Cerebellar cortex (tissue), 1 donor: ENCODE measurements at places on chromosomes 7 and 10.

GRCh38 chr10:88733215-88733614 lies 26.6 kb upstream of the LIPN start:
- DNase-seq, result no peak

DNA sequence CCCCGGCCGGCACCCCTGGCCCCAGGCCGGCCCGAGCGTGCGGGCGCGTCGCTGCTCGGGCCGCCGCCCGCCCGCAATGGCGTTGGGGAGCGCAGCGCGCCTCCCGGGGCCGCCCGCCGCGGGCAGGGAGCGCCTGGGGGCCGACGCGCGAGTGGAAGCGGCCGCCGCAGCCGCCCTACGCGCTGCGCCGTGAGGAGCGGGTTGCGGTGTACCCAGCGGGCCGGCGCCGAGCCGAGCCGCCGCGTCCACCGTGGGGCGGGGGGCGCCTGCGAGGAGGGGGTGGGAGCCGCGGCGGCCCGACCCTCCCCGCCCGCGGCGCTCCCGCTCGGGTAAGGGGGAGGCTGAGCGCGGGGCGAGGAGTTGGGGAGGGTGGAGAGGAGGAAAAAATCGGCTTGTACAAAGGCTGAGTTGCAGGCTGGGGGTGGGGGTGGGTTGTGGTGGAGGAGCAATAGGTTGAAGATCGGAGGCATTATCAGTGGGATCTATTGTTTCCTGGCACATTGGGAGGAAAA lies 473 bp downstream of the PPP1R9A start:
- DNase-seq, result no peak

DNA sequence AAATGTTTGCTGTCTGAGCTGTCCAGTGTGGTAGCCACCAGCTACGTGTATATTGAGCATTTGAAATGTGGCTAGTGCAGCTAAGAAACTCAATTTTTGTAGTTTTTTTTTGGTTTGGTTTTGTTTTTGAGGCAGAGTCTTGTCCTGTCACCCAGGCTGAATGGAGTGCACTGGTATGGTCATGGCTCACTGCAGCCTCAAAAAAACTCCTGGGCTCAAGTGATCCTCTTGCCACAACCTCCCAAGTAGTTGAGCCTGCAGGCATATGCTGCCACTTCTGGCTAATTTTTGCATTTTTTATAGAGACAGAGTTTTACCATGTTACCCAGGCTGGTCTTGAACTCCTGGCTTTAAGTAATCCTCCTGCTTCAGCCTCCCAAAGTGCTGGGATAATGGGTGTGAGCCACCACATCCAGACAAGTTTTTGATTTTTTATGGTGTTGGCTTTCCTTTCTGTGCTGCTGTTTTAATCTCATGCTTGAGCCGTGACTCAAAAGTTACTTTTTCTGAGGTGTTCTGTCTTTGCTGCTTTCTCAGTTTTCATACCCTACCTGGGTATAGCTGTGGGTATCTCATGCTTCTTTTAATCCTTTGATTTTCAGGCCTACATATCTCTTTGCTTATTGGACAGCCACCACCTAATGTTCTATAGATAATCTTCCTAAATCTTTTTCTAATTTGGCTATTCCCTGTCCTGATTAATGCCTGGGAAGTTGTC lies 16.0 kb downstream of the WAC start:
- DNase-seq, result no peak

- peak; percentile 5 for DNase-seq
These were observed 206.5 kb upstream of the PRKCQ start for GRCh38 chr10:6786579-6787031.

- DNase-seq, result no peak
These were observed 3.7 kb upstream of the SLC16A9 start for GRCh38 chr10:59713196-59713821.

DNA sequence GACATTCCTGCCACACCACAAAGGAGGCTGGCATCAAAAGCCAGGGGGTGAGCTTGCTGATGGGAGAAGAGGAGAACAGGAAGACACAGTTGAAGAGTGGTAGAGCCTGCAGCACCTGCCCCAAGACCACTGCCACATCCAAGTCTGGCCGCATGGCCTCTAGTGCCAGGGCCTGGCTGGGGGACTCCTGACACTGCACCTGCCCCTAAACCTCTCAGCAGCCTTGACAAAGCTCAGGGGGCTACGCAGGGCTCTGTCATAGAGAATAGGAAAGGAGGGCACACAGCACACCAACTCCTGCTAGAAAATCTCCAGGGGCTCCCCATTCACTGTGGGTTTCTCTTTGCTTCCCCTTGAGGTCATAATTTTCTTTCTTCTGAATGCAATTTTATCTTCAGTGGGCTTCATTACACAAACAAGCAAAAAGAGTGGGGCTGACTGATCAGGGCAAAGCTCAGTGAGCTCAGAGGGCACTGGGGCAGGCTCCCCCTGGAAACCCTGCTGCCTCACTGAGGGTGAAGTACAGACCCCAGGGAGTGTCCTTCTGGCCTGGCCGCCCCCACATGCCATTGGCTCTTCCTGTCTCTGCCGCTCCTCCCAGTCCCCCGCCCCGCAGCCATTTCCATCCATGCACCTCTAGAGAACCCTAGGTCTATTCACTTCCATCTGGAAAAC lies 37.2 kb downstream of the VOPP1 start:
- no peak for DNase-seq

DNA sequence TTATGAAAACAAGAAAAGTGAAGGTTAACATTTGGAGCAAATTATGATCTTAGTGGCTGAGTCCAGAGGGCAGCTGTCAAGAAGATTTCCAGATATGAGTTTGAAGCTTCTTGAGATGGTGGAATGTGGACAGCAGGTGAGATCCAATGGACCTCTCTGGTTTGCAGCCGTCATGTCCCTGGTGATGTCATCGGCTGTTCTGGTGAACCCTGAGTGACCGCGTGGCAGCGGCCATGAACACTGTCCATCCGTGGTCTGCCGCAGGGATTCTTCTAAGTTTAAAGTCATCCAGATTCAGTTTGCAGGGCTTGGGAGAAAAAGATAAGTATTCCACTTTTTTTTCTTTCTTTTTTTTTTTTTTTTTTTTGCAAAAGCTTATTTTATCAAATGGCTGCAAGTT lies 15.8 kb upstream of the VIPR2 start:
- no peak for DNase-seq
